Activated CD4-positive, alpha-beta T cell treated with anti-CD3 and anti-CD28 coated beads, Interleukin-2, amount 50 U/mL, for 1 hour (primary cell): ENCODE measurements at places on chromosomes 7 and 10.

DNA sequence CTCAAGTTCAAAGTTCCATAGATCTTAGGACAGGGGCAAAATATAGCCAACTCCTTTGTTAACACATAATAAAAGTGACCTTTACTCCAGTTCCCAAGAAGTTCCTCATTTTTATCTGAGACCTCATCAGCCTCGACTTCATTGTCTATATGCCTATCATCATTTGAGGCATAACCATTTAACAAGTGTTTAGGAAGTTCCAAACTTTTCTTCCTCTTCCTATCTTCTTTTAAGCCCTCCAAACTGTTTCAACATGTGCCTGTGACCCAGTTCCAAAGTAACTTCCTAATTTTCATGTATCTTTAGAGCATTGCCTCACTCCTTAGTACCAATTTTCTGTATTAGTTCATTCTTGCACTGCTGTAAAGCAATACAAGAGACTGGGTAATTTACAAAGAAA, 569.1 kb downstream of the ANKRD7 start:
- DNase-seq: no peak

- DNase-seq: no peak
Observed at GRCh38 chr7:128005117-128005516, 26.1 kb downstream of the LRRC4 start.

- DNase-seq: no peak
Observed at GRCh38 chr7:4042402-4043045, 639.6 kb upstream of the FOXK1 start.

GRCh38 chr7:110386006-110386405, 704.9 kb upstream of the LRRN3 start:
- no peak for DNase-seq

DNA sequence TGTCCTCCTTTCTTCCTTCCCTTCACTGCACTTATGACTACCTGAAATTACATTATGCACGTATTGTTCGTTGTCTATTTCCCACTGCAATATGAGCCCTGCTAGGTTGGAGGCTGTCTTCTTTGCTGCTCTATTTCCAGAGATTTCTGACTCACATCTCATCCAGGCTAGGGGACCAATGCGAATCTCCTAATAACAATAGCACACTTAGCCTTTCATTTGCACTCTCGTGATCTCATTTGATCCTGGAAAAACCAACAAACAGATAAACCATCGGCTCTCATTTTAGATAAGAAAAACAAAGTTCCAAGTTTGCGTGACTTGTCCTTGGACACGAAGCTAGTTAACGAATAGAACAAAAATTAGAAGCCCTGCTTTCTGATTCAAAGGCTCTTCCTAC, 1.4 kb downstream of the ZNF438 start:
- DNase-seq: no peak

DNA sequence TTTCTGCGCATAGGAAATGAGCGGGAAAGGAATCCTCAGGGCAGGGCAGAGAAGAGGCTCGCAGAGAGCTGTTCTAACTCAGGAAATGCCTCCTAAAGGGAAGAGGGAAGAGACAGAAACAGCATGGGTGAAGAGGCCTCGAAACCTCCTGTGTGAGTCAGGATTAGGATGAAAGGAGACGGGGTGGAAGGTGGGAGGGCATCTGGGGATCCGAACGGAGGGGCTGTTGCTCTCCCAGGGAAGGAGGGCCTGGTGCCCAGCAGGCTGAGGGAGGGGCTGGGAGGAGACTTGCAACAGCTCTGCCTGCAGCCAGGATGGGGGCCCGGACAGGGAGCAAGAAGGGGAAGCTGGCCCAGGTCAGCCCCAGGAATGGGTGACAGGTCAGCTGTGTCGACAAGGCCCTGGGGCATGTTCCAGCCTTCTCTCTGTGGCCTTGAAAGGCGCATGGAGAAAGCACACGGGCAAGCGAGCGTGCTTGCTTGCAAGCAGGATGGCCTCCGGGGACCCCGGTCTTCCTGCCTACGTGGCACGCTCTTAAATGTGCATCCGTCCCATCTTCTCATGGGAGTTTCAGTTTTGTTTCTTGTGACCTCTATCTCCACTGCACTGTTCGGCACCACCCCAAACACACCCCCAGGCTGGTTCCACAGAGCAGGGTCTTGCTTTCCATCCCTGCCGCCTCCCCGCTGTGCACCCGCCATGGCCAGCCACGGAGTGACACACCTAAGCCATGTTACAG, 63.5 kb downstream of the HIPK2 start:
- DNase-seq: no peak

- no peak for DNase-seq
Observed at GRCh38 chr7:74262639-74263398, 8.6 kb upstream of the RFC2 start.

- no peak for DNase-seq
Observed at GRCh38 chr10:79046741-79047583, 21.8 kb upstream of the ZMIZ1 start.

GRCh38 chr10:15603446-15604011, 116.2 kb downstream of the ITGA8 start:
- no peak for DNase-seq

- no peak for DNase-seq
Observed at GRCh38 chr7:6613706-6614105, 1.7 kb upstream of the ZNF853 start.

DNA sequence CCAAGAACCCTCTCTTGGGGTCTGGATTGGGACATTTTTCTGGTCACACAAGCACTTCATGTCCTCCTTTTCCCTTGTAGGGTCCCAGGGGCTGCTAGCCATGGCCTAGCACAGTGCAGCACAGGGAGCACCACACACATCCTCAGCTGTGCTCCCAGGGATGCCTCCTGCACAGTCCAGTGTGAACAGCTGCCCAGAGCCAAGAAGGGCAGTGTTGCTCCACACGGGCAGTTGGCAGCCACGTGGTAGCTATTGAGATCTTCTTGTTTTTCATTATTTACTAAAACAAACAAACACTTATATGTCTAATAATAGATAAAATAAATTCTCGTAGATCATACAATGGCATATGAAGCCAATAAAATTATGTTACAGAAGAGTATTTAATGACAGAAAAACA, 13.9 kb upstream of the LANCL2 start:
- no peak for DNase-seq

- DNase-seq: peak; percentile 34
Observed at GRCh38 chr10:12333380-12334185, 15.8 kb upstream of the CAMK1D start.

- DNase-seq: no peak
Observed at GRCh38 chr7:47888371-47889265, 59.6 kb downstream of the PKD1L1 start.

DNA sequence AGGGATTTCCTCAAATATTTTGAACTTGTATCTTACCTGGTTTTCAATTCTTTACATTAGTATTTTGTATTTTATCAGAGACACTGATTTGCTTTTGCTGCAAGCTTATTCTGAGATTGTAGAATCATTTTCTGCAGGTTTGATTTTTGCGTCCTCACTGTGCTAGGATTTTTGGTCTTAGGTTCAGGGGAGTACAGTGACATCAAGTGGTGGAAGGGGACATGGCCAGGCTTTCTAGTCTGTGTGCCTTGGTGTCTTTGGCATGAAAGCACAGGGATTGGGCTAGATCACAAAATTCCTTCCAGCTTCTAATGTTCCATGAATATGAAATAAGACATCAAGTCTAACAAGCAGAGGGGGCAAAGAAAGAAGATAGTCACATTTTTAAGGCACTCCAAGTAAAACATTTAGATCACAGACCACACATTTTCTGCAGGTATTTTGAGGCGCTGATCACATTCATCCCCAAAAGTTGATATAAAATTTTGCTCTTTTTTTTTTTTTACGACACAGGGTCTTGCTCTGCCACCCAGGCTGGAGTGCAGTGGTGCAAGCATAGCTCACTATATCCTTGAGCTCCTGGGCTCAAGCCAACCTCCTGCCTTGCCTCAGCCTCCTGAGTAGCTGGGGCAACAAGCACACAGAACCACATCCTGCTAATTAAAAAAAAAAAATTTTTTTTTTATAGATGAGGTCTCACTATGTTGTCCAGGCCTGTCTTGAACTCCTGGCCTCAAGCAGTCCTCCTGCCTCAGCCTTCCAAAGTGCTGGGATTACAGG, 124.4 kb downstream of the PON1 start:
- no peak for DNase-seq

DNA sequence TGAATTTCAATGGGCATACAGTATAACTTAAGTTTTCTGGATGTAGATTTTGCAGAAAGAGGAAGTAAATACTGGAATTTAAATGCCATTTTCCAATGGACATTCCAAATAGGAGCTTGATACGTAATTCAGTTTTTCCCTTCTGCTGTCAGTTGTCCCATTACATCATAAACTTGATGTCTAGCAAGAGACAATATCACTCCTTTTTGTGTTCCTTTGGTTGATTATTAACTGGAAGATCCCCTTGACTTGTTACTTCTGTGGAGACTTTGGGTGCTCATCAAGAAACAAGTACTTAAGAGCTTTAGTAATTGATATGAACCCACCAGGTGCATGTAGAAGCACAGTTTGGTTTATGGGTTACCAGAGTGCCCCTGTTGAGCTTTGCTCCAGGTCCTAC, 116.1 kb downstream of the ST7 start:
- no peak for DNase-seq

DNA sequence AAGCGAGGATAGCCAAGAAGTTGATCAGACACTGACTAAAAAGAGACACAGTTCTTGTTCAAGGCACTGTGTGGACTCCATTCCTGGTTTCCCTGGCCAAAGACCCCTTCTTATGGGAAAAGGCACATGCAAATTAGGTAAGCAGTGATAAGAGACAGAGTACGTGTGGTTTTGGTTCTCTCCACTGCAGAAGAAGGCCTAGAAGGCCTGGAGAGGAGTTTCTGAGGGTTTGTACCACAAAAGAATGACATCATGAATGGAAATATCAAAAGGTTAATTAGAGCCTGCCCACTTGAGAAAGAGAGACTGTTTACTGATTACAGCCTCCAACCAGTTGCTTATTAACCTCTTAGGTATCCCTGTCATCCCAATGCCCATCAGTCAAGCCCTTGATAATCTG, 137.5 kb downstream of the ZNF365 start:
- no peak for DNase-seq

DNA sequence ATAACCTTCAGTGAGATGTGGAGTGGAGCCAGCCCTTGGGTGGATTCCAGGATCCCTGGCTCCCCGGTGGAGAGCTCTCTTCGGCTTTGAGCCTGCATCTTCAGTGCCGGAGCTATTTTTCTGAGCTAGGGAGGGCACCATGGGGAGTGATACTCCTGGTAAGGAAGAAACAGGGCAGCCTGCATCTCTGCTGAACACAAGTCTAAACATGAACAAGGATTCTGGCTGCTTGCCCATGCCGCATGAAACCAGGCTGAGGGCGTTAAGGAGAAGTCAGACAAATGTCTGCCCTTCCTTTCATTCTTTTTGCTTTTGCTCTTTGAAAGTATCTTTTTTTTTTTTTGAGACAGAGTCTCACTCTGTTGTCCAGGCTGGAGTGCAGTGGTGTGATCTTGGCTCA, 60.4 kb downstream of the EVX1 start:
- no peak for DNase-seq

DNA sequence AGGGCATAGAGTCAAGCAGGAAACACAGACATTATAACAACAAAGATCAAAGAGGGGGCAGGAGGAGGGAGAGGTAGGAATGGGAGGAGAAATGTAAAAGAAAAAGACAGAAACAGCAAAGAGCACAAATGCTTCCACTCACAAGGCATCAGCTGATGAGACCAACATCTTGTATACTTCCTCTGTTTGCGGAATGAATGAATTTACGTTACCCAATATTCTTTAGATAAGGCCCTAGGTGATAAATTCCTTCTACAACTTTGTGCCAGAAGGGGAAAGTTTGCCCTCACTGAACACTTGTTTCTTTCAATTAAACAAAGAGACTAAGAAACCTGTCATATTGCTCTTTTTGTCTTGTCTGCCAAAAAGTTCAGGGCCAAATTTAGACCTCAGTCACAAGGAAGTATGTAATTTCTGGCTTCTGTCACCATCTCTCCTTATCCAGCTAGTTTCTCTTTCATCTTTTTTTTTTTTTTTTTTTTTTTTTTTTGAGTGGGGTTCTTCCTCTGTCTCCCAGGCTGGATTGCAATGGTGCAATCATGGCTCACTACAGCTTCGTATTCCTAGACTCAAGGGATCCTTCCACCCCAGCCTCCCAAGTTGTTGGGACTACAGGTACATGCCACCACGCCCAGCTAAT, 116.4 kb upstream of the NANOS1 start:
- DNase-seq: no peak

DNA sequence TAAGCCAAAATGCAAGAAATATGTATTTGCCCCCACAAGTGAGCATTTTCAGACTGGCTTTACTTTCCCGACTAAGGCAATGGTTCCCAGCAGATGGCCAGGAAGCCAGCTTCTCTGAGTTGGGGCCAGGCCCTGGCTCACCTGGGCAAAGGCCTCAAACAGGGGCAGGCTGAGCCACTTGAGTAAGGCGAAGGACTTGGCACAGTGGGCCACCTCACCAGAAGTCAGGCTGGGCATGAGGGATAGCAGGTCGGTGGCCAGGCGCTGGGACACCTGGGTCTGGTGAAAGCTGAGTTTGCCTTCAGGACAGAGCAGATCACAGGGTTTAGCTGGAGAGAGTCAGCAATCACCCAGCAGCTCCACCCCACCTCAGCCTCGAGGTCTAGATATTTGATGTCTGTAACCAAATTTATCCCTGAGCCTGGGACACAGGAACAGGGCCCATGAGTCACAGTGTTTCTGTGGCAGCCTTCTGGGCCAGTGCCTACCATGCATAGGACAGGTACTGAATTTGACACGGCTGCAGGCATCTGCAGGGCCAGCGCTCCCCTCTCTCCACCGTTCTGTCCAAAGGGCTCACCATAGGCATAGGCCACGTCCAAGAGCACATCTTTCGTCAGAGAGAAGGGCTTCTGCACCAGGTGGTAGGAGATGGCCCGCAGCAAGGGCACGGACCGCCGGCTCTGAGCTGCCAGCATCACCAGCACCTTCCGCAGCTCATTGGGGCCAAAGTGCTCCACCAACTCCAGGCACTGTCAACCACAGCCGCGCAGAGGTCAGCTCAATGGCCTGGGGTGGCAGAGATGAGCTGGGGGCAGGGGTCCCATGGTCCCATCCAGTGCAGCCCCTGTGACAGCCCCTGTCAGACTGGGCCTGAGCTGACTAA, 7.3 kb downstream of the TBRG4 start:
- DNase-seq: no peak

DNA sequence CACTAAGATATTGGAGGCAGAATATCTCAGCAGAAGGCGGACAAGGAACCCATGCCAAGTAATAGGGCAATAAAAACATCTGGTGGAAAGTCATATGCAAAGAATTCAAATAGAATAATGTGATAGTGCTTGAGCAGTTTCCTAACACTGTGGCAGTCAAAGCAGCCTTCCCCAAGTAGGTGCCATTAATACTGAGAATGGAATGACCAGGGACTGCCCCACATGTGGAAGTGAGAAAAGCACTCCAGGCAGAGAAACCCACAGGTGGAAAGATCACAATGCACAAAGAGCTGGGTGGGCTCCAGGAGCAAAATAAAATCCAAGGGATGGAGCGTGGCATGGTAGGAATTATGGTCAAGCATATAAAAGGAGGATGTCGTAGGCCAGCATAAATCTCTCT, 64.4 kb upstream of the NME8 start:
- no peak for DNase-seq

- DNase-seq: no peak
Observed at GRCh38 chr10:119441151-119441821, 101.2 kb downstream of the RGS10 start.
